ENCODE measurements at places on chromosomes 6 and 20.

DNA sequence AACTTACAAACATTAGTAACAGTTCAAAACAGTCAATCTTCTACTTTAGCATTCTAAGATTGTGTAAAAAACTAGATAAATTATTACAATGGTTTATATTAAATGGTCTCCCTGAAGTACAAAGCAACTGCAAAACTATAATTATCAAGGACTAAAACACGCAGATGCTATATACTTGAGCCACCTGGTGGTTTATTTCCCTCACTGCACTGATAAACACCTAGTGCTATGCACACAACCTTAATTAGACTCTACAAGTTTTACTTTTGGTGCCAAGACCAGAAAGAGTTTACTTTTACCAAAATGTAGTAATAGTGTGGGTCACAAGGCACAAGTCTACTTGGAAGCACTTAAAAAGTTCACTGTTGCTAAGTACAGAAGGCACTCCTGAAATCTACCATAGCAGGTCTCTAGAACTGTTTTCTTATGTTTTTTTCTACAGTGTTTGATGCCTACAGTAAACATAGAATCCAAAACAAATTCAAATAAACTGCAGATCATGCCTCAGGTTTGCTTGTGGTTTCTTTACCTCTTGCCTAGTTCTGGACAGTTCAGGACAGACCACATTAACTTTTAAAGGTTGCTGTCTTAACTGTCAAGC lies 49.2 kb downstream of the GMDS start:
- DNase-seq: no peak

GRCh38 chr6:159086033-159086618 lies 41.3 kb upstream of the TAGAP start:
- no peak for DNase-seq

GRCh38 chr6:24431045-24431451 lies 28.3 kb downstream of the MRS2 start:
- no peak for DNase-seq

DNA sequence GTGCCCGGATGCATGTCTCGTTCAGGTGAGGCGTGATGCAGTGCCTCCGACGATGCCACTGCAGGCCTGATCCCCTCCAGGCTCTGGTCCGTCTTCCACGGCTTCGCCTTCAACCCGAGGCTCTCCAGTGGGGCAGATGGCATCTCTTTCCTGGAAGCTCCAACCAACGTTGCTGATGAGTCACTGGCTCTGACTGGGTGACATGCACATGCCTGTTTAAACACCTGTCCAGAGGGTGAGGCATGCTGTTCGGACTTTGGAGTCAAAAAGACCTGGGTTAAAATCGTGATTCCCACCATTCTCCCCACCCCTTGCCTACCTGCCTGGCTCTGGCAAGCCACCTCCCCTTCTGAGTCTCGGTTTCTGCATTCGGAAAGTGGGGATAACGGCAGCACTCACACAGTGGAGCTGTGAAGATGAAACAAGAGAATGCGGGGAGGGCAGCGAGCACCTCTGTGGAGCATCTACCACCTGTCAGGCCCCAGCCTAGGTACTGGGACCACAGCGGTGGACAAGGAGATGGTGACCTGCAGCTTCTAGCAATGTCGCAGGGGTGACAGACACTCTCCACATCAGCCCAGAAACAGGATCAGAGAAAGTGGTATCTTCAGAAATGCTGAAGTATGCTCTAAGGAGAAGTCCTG lies 8.5 kb upstream of the EDN3 start:
- DNase-seq: no peak

DNA sequence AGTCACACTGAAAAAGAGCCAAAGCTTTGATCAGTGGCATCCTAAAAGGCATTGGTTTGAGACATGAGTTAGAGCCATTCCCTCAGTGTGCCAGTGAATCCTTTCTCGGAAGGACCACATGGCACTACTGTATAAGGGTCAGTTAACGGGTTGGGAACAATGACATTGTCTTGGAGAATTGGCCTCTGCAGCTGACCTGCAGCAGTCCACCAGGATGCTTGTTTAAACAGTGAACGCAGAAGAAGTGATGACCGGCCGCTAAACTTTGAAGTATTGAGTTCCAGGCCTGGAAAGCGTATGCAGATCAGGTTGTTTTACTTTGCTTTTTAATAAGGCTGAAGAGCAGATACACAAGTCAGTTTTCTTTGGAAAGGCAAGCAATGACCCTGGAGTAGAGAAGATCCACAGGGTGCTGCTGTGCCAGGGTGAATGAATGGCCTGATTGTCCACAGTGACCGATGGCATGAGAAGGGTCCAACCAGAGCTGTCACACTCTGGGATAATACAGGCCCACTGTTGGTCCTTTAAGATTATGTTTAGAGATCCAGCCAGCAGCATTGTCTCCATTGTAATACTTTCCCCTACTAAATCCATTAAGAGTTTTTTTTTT lies 57.8 kb downstream of the GMPR start:
- DNase-seq: no peak

DNA sequence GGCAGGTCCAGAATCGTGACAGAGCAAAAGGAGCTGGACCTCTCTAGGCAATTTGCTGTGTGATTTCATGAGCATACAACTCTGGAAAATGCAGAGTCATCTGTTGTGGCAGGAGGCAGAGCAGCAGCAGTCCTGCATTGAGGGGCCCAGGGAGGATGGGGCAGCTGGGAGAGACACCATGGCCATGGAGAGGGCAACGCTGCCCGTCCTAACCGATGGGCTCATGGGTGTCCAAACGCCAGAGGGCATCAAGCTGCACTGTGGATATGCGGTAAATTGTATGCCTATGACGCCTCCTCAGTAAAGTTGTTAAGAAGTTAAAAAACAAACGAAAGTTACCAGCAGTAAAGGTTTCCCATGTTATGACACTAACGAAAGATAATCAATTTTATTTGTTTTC lies 42.2 kb upstream of the DACT2 start:
- DNase-seq: no peak

GRCh38 chr6:85498596-85499258 lies 48.8 kb downstream of the NT5E start:
- no peak for DNase-seq

DNA sequence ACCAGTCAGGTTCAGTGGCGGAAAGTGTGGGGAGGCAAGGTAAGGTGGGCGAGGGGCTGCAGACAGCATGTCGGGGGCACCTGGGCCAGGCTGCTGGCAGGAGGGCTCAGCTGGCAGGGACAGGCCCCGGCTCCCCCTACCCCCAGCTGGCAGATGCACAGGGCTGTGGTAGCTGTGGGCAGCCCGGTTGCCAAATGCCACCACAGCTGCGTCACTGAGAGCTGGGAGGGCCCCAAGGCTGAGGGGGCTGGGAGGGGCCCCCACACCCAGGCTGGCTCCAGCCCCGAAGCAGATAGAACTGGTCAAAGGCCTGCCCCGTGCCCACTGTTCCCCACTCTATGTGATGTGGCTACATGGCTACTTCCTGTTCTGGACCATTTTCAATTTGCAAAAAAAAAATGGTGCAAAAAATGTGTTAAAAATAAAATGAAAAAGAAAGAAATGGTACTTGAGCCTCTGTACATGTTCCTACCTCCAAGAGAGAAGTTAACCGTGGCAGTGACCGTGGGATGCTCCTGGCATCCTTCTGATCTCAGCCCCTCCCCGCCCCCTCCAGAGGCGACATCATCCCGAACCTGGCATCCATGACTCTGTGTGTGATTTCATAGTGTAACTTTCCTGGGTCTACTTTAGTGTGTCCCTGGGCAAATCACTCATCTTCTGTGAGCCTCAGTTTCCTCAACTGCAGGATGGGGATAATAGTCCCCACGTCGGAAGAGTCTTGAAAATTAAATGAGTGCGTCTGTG lies 64.4 kb downstream of the UBE2V1 start:
- DNase-seq: peak; percentile 27

DNA sequence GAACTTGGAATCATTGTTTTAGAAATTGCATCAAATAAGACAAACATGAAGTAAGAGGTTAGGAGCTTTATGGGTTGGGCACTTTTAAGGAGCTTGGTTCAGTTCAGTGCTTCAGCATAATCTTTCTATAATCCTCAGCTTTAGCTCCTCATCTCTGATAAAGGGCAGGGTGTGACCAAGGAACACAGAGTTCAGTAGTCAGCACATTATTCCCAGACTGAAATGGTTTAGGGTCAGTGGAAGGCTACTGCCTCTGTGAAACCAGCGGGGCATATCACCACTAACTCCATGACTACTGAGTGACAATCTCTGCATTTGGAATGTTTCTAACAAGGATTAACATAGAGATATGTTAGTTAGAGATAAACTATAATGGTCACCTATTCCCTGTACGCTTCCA lies 36.9 kb downstream of the CRYBG1 start:
- no peak for DNase-seq

DNA sequence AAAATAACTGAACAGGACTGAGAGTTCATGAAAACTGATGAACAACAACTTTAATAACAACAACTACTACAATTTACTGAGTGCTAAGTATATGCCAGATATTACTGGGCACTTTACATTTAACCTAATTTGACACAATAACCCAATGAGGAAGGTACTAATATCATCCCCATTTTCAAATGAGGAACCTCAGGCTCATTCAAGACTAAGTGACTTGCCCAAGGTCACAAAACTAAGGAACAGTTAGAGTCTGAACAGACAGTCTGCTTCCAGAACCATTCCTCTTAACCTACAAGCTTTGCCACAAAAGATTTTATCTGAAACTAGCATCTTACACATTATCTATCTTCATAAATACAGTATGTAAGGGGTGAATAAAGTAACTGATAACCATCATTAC lies 10.6 kb upstream of the NDRG3 start:
- DNase-seq: no peak

DNA sequence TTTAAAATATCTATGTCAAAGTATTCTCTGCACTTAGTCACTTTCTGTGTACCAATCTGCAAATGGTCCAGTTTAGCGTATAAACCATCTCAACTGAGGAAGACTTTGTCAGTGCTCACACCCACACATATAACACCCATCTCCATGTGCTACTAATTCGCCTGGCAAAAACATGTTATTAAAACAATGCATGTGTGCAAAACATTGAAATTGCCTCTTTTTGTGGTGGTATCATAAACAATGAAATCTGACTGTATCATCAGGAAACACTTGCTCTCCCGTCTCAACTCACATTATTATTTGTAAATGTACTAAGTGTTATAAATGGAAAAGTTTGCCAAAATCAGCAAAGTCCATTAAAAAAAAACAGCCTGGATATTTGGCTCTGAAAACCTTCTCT lies 105.9 kb upstream of the FOXC1 start:
- DNase-seq: no peak

- no peak for DNase-seq
Measured at GRCh38 chr6:107435798-107436197, 23.6 kb downstream of the PDSS2 start.

DNA sequence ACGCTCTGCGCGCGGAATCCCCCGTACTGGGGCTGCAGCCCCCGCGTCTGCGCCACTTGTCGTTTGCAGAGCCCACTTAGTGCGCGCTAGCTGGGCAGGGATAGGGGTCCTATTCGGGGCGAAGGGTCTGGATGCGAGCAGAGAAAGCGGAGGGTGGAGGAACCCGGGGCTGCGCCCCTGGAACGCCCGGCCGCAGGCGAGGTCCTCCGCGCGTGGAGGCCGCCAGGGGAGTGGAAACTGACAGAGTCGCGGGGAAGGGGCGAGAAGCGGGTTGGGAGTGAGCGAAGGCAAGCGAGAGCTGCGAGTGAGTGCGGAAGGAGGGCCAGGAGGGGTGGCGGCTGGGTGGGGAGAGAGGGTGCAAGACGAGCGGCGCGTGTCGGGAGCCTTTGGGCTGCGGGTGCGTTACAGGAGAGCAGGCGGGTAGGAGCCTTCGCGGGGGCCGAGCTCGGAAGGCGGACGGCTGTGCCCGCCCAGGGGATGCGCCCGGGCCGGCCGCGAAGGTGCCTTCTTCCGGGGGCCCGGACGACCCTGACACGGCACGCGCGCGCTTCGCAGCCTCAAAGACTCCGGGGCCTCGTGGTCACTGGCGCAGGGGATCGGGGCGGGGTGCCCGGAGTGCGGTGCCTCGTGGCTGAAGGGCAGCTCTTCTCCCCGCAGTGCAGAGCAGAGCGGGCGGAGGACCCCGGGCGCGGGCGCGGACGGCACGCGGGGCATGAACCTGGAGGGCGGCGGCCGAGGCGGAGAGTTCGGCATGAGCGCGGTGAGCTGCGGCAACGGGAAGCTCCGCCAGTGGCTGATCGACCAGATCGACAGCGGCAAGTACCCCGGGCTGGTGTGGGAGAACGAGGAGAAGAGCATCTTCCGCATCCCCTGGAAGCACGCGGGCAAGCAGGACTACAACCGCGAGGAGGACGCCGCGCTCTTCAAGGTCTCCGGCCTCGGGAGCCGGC lies 1.2 kb downstream of the IRF4 start:
- DNase-seq: no peak

All from activated T-cell treated with anti-CD3 and anti-CD28 coated beads for 48 hours (primary cell).